ENCODE measurements at places on chromosomes 12 and 14.

DNA sequence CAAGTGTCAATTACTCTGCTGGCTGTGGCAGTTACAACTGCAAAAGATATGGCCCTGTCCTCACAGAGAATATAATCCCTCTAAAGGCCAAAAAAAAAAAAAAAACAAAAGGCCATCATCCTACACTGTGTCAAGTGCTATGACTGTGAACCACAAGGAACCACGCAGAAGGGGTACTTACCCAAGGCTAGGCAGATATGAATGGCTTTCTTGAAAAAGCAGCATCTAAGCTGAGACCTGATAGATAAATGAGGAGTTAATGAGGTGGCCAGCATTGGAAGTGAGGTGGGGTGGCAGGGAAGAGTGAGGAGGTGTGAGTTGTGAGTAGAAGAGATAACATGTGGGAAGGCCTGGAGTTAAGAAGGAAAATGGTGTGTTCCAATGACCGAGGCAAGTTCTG is 16.4 kb upstream of the IL22 start:
- DNase-seq = no peak

DNA sequence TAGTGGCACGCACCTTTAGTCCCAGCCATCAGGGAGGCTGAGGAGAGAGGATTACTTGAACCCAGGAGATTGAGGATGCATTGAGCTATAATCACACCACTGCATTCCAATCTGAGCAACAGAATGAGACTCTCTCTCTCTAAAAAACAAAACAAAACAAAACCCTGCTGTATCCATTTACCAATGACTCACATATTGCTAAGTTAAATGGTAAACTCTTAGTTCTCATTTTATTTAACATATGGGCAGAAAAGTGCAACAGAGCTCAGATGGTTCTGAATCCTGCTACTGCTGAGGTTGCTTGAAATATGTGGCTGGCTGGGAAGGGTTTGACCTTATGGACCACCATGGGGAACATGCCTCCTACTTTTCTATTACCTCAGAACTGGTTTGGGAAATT is 33.7 kb upstream of the CCNT1 start:
- no peak for DNase-seq

- DNase-seq = no peak
Measured at GRCh38 chr14:77649326-77649725, 32.9 kb upstream of the SPTLC2 start.

GRCh38 chr14:94081386-94081820 is 293 bp downstream of the IFI27L1 start:
- no peak for DNase-seq

DNA sequence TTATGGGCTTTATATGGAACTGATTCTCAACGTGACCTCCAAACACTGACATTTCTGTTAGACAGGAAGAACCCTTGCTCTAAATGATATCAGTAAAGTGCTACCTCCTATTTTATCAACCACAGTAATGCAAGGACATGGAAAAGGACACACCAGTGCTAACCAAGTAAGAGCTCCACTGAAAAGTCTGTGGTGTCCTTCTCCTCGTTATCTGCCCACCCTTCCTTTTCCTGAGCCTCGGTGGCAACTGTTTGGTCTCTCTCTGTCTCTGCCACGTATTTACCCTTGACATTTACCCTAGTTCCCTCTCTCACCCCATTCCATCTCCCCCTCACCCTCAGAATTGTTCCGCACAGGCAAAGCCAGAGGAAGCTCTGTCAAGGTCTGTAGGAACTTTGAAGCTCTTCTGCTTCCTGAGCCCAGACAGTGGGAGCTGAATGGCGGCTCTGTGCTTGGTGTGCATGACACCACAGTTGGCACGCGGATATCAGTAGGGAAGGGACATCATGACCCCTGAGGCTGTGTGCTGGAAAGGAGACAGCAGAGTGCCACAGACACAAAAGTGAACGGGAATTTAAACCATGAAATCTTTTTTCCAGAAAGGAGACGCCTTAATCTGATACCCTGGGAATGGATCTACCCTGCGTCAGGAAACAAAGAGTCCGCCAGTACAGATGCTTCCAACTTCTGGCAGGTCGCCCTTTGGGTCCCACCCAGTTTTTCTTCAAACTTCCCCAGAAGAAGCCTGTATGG is 50.8 kb downstream of the NTN4 start:
- no peak for DNase-seq

All from fibroblast of the conjunctiva (primary cell).